Effector memory CD4-positive, alpha-beta T cell (primary cell): ENCODE measurements at places on chromosomes 7 and 10.
A peak's percentile ranks its signal among the peaks of the same experiment; 100 is the strongest.

- DNase-seq: no peak
Measured at GRCh38 chr10:125130916-125131315, 29.4 kb downstream of the CTBP2 start.

DNA sequence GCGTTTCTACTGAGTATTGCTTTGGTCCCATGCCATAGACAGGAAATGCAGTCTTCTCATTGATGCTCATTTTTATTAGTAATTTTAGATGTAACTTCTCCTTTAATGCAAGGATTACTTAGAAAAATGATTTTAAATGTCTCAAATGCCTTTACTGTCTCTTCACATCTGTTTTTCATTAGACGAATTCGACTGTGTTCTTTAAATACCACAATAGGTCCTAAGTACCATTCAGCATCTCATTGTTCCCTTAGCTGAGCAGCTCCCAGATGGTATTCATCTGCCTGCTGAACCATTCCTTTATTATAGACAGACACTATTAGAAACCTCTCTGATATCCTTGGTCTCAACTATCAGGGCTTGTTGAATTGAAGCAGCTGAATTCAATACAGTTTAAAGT lies 113.6 kb downstream of the LSMEM1 start:
- no peak for DNase-seq

DNA sequence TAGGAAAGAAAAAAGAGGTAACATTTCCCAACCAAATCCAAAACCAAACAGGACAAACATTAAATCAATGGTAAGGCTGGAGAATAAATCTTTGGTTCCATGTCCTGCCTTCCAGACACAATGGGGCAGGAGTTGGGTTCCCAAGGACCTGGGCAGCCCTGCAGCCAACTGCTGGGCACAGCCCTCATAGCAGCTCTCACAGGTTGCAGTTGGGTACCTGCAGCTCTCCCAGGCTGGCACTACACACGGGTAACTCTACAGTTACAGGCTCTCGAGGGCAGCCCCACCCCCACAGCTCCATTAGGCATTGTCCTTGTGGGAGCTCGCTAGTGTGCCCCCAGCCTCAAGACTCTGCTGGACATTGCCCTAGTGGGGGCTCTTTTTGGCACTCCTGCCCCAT lies 7.5 kb downstream of the GRB10 start:
- no peak for DNase-seq

- DNase-seq: peak; percentile 39
Measured at GRCh38 chr10:124697837-124698544, 46.2 kb downstream of the FAM53B start.

GRCh38 chr10:113735913-113736312 lies 15.6 kb upstream of the PLEKHS1 start:
- DNase-seq: no peak

GRCh38 chr7:31688372-31688771 lies 1.4 kb downstream of the PPP1R17 start:
- DNase-seq: no peak

DNA sequence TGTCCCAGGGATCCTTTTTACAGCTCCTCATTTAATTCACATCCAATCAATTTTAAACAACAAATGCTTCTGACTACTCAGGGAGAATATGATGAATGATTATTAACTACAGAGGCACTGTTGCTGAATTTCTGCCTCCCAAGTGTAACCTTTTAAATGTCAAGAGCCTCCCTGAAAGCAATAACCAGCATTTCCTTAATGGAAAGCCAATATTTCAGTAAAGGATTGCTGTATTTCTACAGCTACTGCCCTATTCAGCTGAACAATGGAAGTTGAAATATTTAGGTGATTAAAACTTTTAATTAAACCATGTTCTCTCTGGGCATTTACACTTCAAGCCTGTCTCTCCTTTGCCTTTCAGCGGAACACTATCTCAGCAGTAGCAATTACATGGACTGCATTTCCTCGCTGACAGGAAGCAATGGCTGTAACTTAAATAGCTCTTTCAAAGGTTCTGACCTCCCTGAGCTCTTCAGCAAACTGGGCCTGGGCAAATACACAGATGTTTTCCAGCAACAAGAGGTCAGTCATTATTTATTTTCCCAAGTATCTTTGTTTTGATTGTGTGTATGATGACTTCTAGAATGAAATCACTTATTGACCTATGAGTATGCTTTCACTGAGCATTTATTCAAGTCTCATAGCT lies 304.7 kb downstream of the BICC1 start:
- DNase-seq: no peak

- no peak for DNase-seq
Measured at GRCh38 chr10:1346201-1346600, 290.0 kb downstream of the WDR37 start.

GRCh38 chr10:24086296-24087086 lies 122.4 kb upstream of the KIAA1217 start:
- no peak for DNase-seq

GRCh38 chr7:122135275-122135674 lies 8.8 kb downstream of the AASS start:
- DNase-seq: no peak
